ENCODE measurements at places on chromosomes 7 and 10.

- DNase-seq: no peak
These were observed 127.6 kb downstream of the NEURL1 start for GRCh38 chr10:103620891-103621782.

DNA sequence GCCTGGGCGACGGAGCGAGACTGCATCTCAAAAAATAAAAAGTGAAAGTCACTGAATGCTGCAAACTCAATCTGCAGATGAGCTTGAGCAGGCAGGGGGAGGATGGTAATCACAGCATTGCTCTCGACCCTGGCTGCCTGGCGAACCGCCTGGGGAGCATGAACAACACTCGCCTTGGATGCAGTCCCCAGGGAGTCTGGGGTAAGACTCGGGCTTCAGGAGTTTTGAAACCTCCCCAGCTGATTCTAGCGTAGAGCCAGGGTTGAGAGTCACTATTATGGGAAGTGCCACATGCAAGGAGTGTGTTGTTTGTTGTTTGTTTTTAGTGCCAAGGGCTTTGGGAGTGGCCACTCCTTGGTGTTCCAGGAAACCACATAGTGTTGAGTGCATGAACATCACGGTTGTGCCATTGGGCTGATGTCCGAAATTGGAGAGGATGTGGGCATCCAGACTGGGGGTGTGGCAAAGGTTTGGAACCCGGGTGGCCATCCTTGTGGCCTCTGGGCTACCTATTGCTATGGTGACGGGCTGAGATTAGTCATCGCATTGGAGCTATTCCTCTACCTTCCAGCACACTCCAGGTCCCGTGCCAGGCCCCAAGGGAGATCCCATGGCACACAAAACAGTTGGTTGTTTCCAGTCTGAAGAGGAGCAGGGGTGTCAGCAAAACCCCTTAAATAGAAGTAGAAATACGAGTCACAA lies 92.6 kb downstream of the RGS10 start:
- DNase-seq: no peak

DNA sequence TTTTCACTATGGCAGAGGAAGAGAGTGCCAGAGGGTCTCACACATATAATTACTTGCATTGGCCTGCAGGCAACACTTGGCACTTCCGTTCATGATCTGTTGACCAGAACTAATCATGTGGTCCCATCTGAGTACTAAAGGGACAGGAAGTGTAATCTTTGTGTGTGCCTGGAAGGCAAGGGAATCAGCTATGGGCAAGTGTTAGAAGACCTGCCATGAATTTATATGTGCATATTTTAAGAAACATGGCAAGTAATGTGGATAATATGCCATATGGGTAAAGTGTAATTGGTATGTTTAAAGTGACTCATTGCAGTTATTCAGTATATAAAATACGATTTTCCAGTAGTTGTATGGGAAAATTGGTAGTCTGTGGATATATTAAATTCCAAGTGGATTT lies 46.1 kb downstream of the CCSER2 start:
- no peak for DNase-seq

GRCh38 chr10:103889121-103889720 lies 28.8 kb downstream of the STN1 start:
- no peak for DNase-seq

DNA sequence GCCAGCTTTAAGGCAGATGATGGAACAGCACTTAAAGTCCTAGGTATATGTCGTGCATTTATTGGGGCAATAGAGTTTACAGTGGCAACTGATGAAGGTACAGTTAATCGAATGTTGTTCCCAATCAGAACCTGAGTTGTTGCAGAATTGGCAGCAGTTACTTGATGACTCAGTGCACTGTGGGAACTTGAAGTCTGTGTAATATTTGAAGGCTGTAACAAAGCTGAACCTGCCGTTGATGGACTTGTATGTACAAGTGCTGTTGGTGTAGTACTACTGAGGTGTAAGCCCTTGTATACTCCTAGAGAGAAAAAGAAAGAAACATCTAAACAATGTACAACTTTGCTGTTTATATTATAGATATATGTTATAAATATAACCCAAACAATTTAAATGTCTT lies 75.3 kb downstream of the EPC1 start:
- no peak for DNase-seq

DNA sequence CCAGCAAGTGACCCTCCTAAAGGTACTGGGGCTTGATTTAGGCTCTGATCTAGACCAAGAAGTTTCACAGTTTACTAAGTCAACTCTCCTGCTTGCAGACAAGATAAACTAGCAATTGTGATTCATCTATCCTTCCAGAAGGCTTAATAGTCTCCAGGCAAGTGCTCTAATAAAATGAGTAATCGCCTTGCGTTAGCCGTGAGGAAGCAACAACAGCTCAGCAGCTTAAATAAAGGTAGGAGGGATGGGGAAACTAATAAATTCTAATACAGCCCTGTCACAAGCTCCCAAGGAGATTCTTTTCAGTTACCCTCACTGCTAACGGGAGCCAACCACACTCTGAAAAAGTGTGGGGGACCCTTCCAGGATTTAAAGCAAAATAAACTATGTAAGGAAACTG lies 48.4 kb downstream of the FRMD4A start:
- no peak for DNase-seq

- DNase-seq: no peak
These were observed 12.0 kb upstream of the GSDME start for GRCh38 chr7:24769014-24769830.

DNA sequence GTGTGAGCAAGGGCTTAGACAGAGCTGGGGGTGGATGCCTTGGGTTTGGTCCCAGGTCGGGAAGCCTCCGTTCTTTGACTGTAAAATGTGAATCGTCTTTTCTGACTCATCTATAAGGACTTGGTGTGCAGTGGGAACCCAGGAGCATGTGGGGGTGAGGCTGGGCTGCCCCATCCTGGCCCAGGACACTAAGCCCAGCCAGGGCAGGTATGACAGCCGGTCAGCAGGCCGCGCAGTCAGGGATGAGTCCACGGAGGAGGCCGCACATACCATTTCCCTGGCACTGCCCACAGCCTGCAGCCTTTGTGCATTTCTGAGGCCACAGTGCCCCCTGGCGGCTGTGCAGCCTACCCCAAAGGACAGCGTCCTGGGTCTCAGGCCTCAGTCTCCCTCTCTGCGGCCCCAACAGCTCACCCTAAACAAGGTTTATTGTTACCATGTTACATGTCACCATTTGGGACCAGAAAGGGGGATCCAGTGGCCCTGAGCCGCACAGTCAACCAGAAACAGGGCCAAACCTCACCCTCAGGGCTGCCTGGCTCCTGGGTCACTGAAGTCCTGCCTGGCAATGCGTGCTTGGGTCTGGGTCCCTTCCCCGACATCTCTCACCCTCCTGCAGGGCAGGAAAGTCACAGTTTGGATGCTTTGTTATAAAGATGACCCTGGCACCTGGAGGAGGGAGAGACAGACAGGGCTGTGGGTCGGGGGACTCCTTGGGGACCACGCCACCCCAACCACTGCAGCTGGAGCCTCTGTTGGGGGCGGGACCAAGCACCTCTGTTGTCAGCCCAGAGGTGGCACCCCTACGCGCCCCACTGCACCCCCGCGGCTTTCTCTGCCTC lies 14.4 kb upstream of the SH2B2 start:
- DNase-seq: peak; percentile 50

GRCh38 chr7:2086229-2086628 lies 146.5 kb downstream of the MAD1L1 start:
- no peak for DNase-seq

GRCh38 chr10:77784856-77785255 lies 141.7 kb downstream of the DLG5 start:
- no peak for DNase-seq

GRCh38 chr7:143439866-143440265 lies 3.4 kb upstream of the TAS2R60 start:
- DNase-seq: no peak

- DNase-seq: no peak
These were observed at the start of gene PDK4 for GRCh38 chr7:95596198-95597063. Gene PDK4, minus strand, starts transcription at chr7:95596516. Its CDS starts 223 bp downstream, at chr7:95596293.

DNA sequence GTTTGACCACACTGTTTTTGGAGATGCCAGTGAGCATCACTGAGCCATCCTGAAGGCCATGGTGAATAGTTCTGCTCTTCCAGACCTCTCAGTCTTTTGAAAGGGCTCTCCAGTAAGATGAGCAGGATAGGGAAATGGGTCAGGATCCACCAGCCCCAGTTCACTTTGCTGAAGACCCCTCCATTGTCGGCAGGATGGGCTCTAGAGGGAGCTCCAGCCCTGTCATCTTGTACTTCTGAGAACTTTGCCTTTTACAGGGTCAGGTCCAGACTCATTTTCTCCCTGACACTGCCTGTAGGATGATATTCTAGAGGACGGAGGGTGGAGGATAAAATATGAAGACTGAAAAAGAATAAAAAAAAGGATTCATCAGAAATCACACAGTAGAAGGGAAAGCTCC lies 13.1 kb downstream of the LHFPL3 start:
- DNase-seq: peak; percentile 60

- DNase-seq: no peak
These were observed 304.5 kb downstream of the SDHAF3 start for GRCh38 chr7:97422046-97422445.

- no peak for DNase-seq
These were observed 8.5 kb upstream of the RSBN1L start for GRCh38 chr7:77687747-77688144.

- DNase-seq: no peak
These were observed 95.8 kb downstream of the DKK1 start for GRCh38 chr10:52409928-52410327.

GRCh38 chr10:28432210-28432676 lies 100.7 kb upstream of the WAC start:
- peak; percentile 6 for DNase-seq

- DNase-seq: no peak
These were observed 29.4 kb upstream of the PCGF5 start for GRCh38 chr10:91190876-91191583.

DNA sequence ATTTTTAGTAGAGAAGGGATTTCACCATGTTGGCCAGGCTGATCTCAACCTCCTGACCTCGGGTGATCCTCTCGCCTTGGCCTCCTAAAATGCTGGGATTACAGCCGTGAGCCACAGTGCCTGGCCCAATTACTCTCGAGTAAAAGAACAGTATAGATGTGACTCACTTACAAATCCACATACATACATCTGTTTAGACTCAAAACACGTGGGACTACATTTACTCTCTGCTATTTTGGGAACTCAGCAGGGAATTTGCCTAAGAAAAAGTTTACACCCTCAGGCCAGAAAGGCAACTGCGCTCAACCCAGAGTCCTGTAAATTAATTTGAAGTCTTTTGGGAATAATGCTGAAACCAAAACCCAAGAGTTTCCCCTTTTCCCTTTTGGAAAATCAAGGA lies 289.7 kb downstream of the KLF6 start:
- no peak for DNase-seq

- DNase-seq: no peak
These were observed 336.2 kb downstream of the WDR11 start for GRCh38 chr10:121187391-121187790.

DNA sequence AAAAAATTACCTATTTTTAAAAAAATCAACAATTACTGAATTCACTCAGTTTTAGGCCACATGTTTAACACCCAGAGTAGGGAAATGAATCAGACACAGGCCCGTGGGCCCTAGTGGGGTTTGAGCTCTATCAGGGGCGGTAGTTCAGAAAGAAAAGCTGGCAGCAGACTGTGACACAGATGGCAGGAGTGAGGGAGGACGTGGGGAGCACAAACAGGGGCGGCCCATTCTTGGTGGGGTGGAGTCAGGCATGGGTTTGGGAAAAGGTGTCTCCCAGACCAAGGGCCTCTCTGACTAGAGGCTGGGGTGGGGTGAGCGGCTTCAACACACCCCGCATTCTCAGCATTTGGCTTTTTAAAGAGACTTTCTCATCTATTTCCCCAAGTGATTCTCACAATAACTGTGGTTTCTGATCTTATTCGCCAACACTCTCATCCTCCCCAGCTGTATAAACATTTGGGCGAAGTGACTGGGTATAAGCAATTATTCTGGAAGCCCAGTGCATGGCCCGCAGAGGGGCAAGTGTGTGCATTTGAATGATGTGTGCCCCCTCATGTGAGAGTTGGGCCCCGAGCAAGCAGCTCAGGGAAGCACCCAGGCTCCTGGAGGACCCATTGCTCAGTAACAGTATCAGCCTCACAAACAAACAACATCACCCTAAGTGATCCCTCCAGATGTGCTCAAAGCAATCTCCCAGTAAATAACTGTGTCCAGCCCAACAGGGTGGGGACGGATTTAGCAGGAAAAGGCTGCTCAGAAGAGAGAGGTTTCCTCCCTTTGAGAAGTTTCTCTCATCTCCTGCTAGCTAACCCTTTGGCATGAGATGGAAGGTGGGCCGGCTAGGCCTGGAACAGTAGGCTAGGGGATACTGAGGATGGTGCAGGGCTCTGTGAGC lies 437.6 kb upstream of the ZMIZ1 start:
- DNase-seq: no peak

- no peak for DNase-seq
These were observed 16.5 kb downstream of the NPFFR1 start for GRCh38 chr10:70267161-70267933.

Data from NCI-H1092 (cell line).